ENCODE measurements at places on chromosomes 12 and 14.

DNA sequence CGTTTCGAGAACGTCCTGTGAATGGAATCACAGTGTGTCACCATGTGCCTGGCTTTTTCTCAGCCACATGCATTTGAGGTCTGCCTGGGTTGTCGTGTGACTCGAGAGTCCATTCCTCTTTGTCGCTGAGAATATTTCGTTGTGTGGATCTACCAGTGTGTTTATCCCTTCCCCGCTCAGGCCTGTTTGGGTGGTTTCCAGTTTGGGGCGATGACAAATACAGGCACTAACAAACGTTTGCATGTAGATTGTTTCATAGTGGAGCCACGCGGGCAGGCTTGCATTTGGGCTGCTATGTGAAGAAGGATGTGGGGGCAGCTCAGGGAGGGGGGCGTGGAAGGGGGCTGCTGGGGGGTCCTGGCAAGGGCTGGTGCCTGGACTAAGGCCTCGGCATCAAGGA, 14.1 kb downstream of the RIN3 start:
- DNase-seq: no peak

GRCh38 chr12:95701722-95702418, 88.7 kb downstream of the NTN4 start:
- no peak for DNase-seq

DNA sequence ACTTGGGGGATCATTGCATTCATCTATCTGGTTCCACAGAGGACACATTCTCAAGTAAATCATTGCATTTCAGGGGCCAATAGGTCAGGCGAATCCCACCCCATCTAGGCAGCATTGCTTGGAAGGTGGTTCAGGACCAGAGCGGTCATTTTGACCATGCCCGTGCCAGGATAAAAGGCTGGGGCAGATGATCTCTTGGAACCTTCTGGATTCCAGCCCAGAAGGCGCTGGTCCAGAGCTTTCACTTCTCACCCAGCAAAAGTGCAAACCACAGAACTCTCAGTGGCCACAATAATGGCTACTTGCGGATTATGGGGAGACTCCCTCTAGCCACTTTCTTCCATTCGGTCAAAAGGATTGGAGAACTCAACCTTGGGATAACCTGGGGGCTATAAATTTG, 595 bp upstream of the KRT85 start:
- DNase-seq: no peak

DNA sequence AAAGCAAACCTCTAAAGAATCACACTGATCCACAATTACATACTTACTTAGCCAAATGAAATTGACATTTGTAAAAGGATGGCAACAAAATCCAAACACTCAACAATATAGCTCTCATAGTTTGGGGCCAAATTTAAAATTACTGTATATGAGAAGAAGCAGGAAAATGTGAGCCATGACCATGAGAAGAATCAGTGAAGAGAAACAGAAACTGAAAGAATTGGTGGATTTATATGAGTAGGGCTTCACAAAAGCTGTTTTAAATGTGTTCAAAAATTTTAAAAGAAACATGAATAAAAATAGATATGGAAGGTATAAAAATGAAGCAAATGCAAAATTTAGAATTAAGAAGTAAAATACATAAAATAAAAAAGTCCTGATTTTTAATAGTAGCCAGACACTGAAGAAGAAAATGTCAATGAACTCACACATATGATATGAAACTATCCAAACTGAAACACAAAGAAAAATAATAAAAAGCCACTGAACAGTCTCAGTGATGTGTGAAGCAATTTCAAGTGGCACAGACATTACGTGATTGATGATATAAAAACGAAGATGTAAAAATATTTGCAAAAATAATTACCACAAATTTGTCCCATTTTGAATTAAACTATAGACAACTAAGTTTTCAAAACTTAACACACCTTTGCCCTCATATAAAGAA, 87.9 kb upstream of the MDGA2 start:
- DNase-seq: no peak

DNA sequence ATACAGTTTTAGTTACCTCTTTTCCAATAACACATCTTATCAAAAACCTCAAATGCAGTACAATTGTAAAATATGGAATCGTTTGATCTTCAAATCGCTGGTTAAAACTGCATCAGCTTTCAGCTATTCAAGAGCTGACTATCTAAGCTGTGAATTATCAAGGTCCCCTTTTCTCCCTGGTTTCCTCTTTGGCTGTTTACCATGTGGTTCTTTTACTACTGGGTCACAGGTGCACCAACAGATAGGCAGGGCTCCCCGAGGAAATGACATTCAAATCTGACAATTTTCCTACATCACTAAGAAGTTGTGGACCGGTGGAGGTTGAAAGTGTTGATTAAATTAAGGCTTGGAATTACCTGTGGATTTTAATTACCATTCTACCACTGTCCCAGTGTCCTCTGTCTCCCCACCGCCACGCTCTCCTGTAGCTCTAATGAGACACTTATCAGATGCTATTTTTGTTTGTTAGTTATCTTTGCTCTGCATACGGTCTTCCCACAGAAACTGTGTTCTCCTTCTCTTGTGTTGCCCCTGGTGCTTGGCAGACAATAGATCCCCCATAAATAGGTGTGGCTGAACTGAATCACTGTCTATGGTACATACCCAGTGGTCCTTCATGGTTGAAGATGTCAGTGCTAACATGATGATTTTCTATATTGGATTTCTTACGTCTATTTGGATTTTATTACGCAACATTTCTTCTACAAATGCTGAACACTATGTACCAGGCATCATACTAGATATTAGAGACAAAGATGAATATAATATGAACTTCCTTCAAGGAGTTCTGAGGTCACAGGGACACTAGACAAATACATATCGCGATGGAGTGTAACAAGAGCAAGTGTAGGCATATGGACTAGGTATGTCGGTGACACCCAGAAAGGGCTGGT, 20.9 kb upstream of the PLXNC1 start:
- DNase-seq: no peak

DNA sequence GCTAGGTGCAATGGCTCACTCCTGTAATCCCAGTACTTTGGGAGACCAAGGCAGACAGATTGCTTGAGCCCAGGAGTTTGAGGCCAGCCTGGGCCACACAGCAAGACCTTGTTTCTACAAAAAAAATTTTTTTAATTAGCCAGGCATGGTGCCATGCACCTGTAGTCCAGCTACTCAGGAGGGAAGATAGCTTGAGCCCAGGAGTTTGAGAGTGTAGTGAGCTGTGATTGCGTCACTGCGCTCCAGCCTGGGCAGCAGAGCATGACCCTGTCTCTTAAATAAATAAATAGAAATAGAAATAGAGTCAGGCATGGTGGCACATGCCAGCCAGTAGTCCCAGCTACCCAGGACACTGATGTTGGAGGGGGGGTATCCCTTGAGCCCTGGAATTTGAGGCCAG, 36.7 kb upstream of the CLIP1 start:
- no peak for DNase-seq

GRCh38 chr12:25106818-25107217, 88.1 kb downstream of the DNAI7 start:
- DNase-seq: no peak

GRCh38 chr12:31470459-31470858, 120.5 kb downstream of the DENND5B start:
- DNase-seq: no peak

GRCh38 chr12:106646472-106646871, 63.7 kb downstream of the RFX4 start:
- DNase-seq: no peak

- no peak for DNase-seq
Measured at GRCh38 chr12:42172441-42173210, 28.0 kb upstream of the GXYLT1 start.

DNA sequence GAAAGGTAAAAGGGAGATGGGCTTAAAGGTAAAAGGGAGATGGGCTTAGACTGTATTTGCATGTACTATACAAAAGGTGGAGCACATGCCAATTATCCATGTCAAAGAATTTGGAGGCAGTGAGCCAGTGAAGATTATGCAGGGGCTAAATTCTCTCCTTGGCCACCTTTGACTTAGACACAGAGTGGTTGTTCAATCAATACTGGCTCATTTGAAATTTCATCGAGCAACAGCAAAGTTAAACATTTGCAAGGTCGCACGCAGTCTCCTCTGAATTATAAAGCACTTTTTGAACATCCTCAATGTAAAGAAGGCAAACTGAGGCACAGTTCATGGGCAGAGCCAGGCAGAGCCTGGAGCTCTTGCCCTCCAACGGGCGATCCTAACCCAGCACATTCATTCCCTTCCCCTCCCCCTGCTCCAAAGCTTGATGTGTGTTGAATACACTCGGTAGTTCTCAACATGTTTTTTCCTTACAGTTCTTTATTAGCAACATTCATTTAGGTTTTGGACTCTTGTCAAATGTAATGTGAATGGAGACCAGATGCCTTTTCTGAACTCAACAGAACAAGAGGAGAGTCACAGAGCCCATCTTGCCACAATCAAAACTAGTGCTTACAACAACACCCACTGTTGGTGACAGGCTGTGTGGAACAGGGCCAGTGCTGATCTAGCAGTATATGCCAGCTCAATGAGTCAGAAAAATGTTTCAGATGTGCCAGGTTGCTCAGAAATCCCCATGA, 169.7 kb upstream of the G2E3 start:
- DNase-seq: peak; percentile 1

- DNase-seq: no peak
Measured at GRCh38 chr12:119249383-119250155, 70.8 kb downstream of the HSPB8 start.

DNA sequence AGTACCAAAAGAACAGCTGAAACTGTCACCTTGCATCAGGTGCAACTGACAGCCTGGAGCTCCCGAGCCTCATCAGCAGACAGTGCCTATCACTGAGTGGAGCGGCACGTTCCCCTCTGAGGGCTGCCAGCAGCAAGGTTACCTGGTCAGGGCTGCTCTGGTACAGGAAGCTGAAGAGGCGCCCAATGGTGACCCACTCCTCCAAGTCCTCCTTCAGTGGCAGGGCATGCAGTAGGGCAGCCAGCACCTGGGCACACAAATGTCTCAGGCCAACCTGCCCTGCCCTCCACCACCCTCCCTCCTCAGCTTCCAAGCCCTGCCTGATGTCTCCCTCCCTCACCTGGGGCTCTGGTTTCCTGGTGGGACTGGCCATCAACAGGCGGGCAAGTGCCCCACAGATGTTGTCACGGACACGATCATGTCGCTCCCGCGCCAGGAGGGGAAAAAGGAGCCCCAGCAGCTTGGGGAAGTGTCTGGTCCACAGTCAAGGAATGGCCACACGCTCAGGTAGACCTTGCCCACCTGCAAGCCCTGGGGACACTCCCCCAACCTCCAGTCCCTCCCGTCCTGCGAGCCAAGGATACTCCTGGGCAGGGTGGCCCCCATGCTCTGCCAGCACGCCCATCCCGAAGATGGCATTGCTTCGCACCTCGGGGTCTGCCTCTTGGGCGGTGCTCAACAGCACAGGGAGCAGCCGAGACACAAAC, 7.1 kb downstream of the IPO4 start:
- DNase-seq: no peak

GRCh38 chr12:70609739-70610491, 27.3 kb downstream of the PTPRB start:
- no peak for DNase-seq

GRCh38 chr12:86914721-86915120, 658.5 kb upstream of the MGAT4C start:
- no peak for DNase-seq

- DNase-seq: no peak
Measured at GRCh38 chr12:3363608-3364007, 127.4 kb upstream of the PRMT8 start.

DNA sequence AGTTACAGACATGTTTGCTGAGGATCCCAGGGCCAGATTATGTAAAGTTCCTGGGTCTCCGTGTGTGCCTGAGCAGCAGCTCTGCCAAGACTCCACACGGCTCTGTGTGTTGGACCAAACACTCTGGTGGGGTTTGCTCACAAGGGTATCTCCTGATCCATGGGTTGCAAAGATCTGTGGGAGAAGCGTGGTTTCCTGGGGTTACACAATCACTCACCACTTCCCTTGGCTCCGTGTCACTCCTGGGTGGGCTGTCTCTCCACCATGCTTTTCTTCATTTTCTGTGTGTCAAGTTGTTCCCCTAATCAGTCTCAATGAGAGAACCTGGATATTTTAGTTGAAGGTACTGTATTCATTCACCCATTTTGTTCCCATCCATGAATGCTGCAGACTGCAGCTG, 1088.8 kb downstream of the FSCB start:
- no peak for DNase-seq

- DNase-seq: no peak
Measured at GRCh38 chr14:105078294-105078693, 13.1 kb upstream of the GPR132 start.

DNA sequence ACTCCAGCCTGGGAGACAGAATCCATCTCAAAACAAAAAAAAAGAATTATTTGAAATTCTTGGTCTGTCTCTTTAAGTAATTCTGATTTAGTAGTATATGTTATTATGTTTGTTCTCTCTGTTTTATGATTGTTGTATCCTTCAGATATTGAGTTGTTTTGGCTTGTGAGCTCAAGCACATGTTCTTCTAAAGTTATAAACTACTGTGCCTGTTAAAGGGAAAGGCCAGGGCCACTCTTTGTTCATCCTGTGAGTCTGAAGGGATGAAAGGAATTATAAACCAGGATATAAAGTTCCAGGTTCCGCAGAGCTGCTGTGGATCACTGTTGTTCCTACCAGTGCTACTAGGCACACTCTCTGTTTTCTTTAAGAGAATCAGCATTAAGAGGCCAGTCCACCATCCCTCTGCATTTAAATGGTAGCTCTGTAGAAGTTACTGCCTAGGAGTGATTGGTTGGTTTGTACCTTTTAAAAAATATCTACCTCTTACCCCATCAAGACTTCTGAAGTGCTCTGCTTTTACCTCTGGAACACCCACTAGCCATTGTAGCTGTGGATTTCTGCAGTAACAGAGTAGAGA, 14.1 kb downstream of the TMTC3 start:
- DNase-seq: no peak

DNA sequence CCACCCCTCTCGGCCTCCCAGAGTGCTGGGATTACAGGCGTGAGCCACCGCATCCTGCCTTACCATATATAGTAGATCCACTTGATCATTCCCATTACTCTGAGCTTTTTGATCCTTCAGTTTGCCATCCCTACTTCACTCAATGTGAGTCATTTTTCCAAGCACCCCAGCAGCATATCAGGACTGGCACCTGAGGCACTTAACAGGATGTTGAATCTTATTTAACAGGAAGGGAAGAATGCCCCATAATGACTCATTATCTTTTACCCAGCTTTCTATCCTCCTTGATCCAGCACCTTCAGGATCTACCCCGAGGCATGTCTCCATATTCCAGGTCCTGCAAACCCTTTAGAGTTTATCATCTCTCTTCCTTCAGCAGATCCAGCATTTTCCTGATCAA, 84.9 kb upstream of the CMKLR1 start:
- DNase-seq: no peak

- no peak for DNase-seq
Measured at GRCh38 chr14:51219473-51220448, 20.3 kb upstream of the TMX1 start.

GRCh38 chr12:120222288-120222832, 21.4 kb upstream of the RPLP0 start:
- no peak for DNase-seq

DNA sequence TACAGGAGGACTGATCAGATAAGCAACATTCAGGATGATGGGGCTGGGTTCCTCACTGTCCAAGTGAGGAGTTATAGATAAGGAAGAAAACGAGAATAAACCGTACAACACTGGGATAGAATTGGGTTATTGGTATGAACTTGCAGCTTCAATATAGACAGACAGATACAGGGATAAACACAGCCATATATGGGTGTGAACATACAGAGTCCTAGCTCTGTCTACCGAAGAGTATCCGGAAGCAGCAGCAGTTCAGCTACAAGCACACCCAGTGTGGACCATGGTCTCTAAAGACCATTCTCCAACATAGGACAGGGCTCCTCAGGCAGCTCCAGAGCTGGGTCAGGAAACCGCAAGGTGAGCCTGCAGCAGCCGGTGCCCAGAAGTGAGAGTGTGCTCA, 40.8 kb downstream of the CDC42BPB start:
- DNase-seq: no peak

GRCh38 chr14:44420226-44420625, 86.9 kb downstream of the FSCB start:
- DNase-seq: no peak

All from GM04504 (cell line).